Stimulated activated CD4-positive, alpha-beta T cell treated with anti-CD3 and anti-CD28 coated beads, Interleukin-15, amount 100 ng/mL, for 1 hour (primary cell): ENCODE measurements at places on chromosomes 6 and 20.

DNA sequence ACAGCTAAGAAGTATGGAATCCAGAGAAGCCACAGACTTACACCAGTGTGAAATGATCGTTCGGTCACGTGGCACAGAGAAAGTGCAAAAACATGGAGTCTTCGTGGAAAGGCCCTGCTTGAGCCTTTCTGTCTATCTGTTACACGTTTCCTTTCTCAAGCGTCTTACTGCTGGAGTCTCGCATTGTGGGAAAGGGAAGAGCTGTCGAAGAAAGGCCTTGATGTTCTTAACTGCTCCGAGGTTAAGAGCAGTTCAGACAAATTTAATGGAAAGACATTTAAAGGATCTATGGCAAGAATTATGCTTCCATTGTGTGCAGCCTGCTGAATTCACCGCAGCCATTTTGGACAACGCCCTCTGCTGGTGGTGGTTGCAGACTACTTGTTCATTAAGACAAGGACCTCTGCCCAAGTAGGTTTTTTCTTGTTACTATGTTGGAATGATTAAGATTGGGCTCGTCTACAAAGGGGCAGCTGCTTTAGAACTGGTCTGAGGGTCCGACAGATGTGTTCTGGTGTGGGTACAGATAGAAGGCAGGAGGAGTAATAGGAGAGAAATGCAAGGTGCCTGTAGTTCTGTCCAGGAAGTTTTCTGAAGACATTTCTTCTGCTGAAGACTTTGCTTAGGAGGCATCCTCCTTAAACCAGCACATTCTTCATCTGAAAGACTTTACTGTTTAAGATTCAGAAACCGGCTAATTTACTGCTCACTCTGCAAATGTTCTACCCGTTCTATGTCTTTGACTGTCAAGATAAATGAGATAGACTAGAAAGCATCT, 24.7 kb upstream of the CCN6 start:
- DNase-seq, result peak; percentile 50

- no peak for DNase-seq
Measured at GRCh38 chr20:58293453-58293852, 16.1 kb upstream of the RAB22A start.

DNA sequence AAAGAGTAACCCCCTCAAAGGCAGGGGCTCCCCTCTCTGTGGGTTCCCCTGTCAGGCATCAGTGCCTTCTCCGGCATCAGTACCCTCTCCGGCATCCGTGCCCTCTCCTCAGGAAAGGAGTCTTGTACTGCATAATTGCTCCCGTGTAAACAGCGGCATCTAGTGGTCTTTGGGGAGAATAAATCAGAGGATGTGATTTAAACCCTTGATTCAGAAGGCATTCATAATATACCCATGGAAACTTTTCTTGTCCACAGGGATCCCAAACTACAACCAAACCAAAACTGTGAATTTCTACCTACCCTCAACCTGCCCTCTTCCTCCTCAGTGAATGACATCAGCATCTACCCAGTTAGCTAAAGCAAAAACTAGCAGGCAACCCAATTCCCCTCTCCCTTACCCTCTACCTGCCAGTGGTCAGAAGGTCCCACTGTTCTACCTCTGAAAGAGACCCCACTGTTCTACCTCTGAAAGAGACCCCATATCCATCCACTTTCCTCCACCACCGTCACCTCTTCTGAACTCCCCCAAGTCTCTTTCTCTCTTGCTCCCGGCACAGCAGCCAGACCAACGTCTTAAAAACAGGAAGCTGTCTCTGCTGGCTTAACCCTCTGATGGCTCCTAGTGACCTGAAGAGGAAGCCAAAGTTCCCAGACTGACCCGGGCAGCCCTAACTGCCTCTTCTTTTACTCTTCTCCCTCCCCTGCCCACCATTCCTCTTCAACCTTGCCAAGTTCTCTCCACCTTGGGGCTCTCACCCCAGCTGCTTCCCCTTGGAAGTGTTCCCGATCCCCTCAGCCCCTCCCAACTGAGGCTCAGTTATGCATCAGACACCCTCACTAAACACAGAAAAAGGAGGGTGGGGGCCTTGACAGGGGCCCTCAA, 27.2 kb downstream of the UBE2V1 start:
- DNase-seq, result no peak

- no peak for DNase-seq
Measured at GRCh38 chr6:14734416-14735340, 511.2 kb upstream of the JARID2 start.

DNA sequence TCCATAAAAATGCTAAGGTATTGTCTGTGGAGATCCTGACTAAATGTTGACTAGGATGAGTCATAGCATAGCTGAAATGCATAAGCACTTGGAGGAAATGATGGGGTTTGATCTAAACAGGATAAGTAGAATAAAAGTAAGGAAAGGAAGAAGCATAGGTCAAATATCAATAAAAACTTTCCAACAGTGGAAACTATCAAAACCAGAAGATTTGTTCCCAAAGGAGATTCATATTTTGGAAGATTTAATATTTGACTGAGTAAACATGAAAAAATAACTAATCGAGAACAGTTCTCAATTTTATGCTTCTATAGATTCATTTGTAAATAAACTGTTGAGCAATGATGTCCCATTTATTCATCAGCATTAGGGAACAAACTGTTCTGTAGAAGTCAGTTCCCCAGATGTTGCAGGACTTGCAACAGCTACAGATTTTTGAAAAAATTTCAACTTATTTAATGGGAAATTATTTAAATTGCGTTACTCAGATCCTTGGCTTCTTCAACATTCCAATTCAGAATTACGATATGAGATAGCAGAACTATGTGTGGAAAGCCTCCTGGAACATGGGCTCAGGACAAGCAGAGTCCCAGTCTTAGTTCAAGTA, 133.7 kb upstream of the TBX18 start:
- DNase-seq, result no peak

- DNase-seq, result no peak
Measured at GRCh38 chr20:13094976-13095375, 86.2 kb downstream of the SPTLC3 start.
